Stimulated activated CD8-positive, alpha-beta memory T cell treated with anti-CD3 and anti-CD28 coated beads, Interleukin-7, amount 100 ng/mL, for 4 hours (primary cell): ENCODE measurements at places on chromosomes 12 and 14.

GRCh38 chr12:123131879-123132402 lies 18.9 kb downstream of the PITPNM2 start:
- DNase-seq: no peak

DNA sequence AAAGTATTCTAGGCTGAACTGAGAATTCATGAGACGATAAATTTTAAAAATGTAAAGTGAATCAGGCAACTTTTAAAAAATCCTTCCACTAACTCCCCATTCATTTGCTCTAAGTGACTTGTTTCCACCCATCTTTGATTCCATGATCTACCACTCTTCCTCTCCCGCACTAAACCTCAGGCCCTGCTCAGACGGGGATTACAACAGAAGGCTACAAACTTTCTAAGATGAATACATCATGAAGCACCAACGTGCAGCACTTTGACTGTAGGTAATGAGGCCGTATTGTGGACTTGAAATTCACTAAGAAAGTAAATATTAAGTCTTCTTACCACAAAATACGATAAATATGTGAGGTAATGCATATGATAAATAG lies 30.0 kb downstream of the TMEM132D start:
- DNase-seq: no peak

GRCh38 chr14:90319634-90320541 lies 11.9 kb downstream of the NRDE2 start:
- no peak for DNase-seq

GRCh38 chr12:66199831-66200509 lies 11.0 kb downstream of the IRAK3 start:
- no peak for DNase-seq

DNA sequence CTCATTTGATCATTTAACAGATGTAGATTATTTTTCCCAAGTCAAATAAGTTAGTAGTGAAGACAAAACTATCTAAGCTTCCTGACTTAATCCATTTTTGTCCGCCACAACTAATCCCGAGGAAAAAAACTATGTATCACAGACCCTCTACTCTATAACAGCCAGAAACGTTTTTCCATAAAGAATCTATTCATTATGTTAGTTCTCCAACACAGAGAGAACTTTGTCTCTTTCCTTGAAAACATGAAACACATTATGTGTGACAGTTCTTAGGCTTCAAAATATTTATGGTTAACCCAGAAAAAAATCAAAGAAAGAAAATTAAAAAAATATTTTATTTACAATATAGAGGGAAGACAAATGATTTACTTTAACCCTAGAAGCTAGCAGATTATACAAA lies 100.1 kb downstream of the PLEKHG7 start:
- no peak for DNase-seq

GRCh38 chr12:93226361-93226760 lies 151.4 kb upstream of the NUDT4 start:
- DNase-seq: no peak

- DNase-seq: no peak
Measured at GRCh38 chr14:36281309-36281708, 39.1 kb downstream of the MBIP start.

DNA sequence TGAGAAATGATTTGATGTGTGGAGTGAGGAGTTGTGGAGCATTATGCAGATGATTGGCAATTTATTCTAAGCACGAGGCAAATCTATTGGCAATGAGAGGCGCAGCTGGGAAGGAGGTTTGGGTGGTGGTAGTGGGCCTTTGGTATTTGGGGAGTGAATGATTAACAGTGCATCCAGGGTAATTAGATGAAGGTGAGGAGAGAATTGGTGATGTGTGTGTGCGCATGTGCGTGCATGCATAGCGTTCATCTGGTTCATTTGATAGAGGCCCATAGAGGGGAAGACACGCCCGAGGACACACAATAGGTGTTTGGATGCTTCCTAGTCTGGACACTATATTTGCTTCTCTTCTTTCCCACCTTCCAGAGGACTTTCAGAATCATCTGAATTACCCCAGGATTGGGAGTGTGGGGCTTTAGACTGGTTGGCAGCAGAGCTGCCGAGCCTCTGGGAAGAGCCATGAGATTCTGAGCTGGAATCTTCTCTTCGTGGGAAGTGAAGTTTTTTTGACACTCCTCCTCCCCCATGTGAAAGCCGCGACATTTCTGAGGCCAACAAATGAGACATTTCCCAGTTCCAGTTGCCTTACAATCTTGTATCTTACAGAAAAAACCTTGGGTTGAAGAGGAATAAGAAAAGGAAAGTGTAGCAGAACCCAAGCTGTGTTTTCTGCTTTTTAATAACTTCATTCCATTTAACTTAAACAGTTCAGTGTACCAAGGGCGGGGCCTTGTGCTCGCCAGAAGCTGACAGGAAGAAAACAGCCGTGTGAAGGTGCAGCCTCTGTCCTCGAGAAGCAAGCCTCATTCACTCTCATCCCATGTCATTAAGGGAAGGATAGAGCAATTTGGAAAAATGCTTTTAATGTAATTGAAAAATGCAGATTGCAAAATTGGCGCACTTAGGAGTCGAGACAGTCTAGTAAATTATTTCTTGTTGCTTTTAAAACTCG lies 65.2 kb downstream of the SLC25A47 start:
- no peak for DNase-seq

DNA sequence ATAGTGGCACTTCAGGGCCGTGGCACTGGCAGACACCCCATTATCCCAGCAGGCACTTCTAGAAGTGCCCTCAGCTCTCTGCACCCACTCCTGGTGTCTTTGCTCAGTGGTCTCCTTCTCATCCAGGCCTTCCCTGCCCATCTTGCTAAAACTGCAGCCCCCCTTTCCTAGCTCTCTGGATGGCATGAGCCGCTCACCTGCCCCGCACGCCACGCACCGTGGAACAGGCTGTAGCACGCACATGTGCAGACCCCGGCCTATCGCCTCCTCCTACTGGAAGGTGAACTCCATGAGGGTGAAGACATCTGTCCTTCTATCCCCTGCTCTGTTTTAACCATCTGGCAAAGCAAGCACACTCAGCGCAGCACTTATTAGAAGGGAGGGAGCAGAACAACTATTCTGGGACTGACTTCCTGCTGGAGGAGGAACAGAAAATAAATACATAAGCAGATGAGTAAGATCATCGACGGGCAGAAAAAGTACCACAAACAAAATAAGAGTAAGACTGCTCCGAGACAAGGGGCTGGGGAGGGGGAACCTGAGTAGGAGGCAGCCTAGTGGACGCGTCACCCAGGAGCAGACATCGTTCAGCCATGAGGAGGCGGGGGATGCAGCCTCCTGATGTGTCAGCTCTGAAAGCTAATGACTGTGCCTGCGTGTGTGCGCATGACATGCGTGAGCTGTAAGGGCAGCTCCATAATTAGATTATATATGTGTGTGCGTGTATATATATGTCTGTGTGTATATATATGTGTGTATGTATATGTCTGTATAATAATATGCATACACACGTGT lies 7.8 kb upstream of the FZD10 start:
- DNase-seq: no peak

GRCh38 chr14:71400871-71401321 lies 493.6 kb downstream of the PCNX1 start:
- DNase-seq: no peak

DNA sequence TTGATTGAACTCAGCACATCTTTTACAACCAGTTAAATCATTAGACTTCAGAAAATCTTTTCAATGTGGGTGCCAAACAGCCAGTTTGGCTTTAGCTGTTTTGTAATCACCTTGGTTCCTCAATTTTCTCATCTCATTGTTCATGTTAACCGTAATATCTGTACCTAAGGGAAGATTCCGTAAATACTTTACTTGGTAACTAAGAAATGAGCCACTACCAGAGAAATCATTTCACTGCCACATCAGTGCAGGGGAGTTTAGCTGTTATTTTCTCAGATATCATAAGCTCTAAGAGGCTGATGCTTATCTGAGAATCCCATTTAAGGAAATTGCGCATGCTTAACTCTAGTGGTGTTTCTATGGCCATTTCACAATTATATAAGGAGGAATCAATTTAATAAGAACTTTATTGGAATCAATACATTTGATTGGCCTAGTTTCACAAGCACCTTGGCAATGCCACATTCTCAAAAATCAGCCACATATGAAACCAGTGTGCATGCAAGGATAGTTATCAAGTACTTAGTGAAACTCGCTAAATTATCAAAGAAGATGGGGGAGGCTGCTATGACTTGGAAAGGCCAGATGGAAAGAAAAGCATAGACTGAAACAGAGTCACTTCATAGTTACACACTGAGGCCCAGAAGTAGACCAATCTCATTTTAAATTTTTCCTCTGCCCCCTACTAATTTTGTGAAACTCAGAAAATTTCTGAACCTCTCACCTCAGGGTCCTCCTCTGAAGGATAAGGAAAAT lies 28.1 kb upstream of the IL22 start:
- no peak for DNase-seq

- DNase-seq: no peak
Measured at GRCh38 chr14:80024417-80024816, 186.9 kb downstream of the DIO2 start.

DNA sequence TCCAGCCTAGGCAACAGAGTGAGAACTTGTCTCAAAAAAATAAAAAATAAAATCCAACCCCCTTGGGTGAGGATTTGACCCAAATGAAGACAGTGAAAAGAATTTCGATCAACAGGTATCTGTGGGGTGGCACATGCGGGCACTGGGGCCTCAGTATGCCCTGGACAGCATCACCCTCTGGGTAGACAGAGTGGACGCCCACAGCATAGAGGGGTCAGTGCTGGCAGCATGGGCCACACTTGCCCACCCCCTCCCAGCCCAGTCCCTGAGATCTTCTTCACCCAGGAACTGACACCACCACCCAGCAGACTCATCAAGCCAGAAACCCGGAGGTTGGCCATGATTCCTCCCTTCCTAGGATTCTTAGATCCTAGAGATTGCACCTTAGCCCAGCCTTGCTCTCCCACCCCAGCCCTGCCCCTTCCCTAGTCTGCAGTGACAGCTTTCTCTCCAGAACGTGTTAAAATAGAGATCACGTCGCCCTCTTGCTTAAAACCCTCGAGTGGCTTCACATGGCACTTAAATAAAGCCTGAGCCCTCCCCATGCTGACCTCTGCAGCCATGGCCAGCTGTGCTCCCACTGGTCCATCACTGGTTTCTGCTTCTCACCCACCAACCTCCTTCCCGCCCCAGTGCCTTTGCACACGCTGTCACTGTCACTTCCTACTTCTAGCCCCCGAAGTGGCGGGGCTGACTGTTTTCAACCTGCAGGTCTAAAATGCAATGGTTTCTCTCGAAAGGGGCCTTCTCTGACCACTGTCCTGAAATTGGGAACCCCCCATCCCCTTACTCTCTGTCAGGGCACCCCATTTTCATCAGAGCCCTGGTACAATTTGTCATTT lies 26.2 kb upstream of the DYNC1H1 start:
- DNase-seq: no peak

DNA sequence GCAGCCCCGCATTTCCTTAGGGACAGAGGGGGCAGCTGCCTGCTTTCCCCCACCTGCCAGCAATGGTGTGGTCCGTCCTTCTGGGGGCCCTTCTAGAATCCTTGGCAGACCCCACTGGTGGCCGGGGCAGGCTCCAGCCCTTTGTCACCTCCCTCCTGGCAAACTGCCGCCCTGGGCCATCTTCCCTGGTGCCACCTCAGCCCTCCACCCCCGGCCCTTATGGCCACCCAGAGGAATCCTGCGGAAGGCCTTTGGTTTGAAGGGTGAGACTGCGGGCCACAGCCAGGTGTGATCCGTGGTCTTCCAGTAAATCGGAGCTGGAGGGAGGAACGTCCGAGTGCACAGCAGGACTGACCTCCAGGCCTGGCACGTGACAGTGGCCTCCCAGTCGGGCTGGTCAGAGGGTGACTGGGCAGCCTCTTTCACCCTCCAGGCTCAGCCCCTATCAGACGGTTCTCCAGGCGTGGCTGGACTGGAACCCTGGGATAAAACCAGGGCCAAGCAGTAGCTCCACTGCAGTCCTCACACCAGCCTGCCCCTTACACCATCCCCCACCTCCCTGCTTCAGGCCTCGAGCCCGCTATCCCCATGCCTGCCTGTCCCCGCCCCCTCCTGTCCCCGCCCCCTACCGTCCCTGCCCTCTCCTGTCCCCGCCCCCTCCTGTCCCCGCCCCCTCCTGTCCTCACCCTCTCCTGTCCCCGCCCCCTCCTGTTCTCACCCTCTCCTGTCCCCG lies 12.4 kb downstream of the FBRSL1 start:
- DNase-seq: no peak

DNA sequence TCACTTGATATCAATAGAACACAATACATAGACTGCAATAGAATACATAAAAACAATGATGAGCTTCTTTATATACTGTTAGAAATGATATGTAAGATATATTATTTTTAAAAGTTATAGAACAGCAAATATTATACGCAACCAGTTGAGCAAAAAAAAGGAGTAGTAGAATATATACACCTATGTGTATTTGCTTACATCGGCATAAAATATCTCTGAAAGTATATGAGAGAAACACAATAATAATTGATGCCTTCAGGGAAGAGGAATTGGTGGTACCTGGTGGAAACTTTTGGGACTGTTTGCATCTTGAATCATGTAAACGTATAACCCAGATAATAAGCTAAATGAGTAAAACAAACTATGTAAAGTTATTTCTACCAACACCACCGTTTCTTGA lies 418.4 kb upstream of the DCN start:
- no peak for DNase-seq

GRCh38 chr12:100608776-100609175 lies 35.3 kb downstream of the GAS2L3 start:
- no peak for DNase-seq

GRCh38 chr12:2582631-2583030 lies 212.1 kb upstream of the FKBP4 start:
- DNase-seq: no peak

DNA sequence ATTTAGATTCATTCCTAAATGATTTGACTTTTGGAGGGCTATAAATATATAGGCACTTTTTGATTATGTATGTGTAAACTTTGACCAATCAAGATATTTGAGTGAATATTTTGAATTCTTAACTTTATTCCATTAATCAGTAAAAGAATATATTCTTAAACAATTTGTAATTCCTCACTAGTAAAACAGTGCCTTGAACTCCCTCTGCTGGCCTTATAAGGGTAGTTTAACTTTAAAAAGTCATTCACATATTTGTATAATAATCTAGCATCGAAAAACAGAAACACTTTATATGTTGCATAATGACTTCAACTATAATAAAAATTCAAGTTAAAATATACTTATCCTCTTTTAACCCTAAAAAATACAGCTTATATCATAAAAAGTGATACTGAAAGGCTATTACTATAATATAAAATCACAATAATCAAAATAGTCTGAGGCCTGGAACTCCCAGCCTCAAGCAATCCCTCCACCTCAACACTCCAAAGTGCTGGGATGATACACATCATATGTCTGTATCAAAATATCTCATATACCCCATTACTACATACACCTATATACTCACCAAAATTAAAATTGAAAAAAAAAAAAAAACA lies 31.2 kb downstream of the CCDC59 start:
- DNase-seq: no peak

- no peak for DNase-seq
Measured at GRCh38 chr14:94081386-94081820, 293 bp downstream of the IFI27L1 start.

GRCh38 chr14:37114002-37114401 lies 58.4 kb downstream of the SLC25A21 start:
- DNase-seq: no peak
